ENCODE measurements at places on chromosomes 1 and 21.
A peak's percentile ranks its signal among the peaks of the same experiment; 100 is the strongest.

DNA sequence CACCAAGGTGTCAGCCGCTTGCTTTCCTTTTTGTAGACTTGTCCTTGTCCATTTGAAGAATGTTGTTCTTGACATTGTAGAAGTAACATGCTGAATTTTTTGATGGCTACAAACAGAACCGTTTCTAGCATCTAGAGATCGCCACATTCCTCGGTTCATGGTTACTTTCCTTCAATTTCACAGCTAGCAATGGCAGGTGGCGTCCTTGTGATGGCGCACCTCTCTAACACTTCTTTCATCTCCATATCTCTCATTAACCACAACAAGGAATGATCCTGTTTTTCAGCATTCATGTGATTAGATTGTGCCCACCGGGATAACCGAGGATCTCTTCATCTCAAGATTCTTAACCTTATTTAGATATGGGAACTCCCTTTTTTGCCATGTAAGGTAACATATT lies 2129.8 kb downstream of the NCAM2 start:
- no peak for DNase-seq

DNA sequence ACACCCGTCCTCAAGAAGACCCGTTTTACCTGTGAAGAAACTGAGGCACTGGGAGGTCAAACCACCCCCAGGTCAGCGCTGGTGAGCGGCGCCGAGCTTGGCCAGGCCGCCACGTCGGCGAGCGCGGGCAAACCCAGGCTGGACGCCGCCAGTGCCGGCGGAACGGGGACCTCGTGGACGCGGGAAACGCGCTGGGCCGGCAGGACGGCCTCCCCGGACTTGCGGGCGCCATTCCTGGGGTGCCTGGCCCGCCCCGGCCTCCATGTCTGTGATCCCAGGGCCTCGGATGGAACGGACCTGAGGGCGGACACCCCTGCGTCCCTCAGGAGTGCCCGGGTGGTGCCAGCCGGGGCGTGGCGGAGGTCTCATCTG lies 764 bp upstream of the SUMO3 start:
- no peak for DNase-seq

- no peak for DNase-seq
Observed at GRCh38 chr1:165949335-165950130, 122.1 kb downstream of the UCK2 start.

- peak; percentile 60 for DNase-seq
Observed at GRCh38 chr1:47651311-47652089, 213.7 kb downstream of the FOXD2 start.

DNA sequence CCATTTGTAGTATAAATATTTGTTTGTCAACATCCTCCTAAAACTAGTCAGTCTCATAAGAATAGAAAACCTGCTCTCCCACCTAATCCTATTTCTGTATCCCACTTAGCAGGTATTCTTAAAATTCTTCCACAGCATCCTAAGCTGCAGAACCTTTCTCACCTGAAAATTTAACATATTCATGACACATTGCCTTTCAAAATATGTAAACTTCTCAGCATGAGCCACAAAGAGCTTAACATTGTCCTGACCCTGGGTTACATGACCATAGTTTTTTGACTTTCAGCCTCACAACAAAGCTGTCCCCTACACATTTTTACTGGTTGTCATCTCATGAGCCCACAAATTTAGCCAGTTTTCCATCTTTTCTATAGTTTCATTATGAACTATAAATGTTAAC lies 712.1 kb downstream of the LTN1 start:
- DNase-seq: no peak

GRCh38 chr1:4931486-4931885 lies 277.1 kb downstream of the AJAP1 start:
- no peak for DNase-seq

DNA sequence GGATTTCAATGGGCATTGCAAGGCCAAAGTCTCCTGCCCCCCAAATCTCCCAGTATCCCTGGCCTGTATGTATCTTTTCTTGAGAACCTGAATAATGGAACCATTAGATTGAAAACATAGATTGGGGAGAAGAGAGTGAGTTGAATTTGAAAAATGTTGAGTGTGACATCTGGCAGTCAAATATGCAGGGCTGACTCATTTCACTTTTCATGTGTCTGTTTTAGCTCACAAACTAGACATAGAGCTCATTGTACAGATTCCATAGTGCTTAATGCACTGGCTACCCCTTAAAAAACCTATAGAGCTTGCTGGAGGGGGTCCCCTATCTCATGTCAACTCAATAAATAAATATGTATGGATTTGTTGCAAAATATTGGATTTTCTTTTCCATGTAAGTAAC lies 30.8 kb downstream of the DDR2 start:
- DNase-seq: no peak
